Astrocyte of the spinal cord (primary cell): ENCODE measurements at places on chromosomes 3 and 15.

DNA sequence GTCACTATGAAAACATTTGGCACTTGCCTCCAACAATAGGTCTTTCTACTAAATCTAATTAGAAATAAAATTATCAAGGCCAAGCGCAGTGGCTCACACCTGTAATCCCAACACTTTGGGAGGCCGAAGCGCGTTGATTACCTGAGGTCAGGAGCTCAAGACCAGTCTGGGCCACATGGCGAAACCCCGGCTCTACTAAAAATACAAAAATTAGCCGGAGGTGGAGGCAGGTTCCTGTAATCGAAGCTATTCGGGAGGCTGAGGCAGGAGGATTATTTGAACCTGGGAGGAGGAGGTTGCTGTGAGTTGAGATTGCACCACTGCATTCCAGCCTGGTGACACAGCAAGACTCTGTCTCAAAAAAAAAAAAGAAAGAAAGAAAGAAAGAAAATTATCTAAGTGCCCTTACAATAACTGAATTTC is 1.6 kb upstream of the PLD1 start:
- peak; percentile 37 for DNase-seq

DNA sequence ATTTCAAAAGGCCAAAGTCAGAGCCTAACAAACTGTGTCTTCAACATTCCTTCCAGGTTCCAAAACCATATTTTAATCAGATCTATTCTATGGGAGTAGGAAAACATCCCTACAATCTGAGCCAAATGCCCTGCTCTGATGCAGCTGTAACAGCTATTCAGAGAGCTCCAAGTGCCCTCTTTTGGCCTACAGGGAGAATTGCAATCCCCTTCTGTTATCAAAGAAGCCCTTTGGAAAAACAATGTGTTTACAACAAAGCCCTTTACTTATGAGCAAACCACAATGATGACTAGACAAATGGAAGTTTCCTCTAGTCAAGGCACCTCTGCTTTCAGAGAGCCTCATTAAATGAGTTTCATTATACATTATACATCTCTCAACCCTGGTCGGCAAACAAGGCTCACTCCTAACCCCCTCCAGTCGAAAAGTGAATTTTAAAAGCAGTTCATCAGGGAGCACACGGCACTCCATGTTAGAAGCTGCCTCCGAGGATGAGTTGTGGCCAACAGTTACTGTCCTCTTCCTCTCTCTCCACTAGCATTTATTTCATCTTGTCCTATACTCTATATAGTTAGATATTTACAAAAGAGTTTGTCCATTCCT is 42.6 kb upstream of the TMCO5A start:
- DNase-seq = peak; percentile 43

DNA sequence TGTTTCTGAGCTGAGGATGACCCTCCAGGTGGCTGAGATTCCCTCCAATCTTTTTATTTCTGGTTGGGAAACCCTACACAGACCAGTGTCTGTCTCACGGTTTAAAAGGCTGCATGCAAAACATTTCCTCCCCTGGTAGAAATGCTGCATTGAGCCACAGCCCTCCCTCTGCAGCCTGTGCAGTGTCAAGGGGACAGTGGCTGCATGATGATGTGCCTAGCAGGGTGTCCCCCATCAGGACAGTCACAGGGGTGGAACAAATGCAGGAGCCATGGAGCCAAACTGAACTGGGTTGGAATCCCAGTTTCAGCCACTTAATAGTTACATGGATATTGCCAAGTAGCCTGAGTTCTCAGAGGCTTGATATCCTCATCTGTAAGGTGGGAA is 147.9 kb upstream of the CTDSPL start:
- no peak for DNase-seq

DNA sequence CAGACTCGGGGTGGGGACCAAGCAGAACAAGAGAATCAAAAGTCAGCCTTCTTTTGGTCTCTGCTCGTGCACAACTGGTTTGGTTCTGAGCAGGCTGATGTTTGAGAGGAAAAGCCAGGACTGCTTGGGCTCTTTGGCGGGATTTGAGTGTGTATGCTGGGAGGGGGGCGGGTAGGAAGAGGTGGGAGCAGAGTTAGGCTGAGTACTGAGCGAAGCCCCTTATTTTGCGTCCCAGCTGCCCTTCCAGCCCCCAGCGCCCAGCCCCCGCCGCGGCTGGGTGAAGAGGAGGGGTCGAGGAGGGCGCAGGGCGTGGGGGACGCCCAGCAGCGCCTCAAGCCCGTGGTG is 153.5 kb upstream of the GOLIM4 start:
- DNase-seq = peak; percentile 35

- DNase-seq = peak; percentile 60
These were observed 38.6 kb upstream of the APH1B start for GRCh38 chr15:63238796-63239195.

GRCh38 chr15:42619656-42620371 is 44.4 kb downstream of the STARD9 start:
- DNase-seq = peak; percentile 10

- DNase-seq = no peak
These were observed 605.9 kb downstream of the ROBO1 start for GRCh38 chr3:79161941-79162340.

GRCh38 chr15:100842756-100843730 is 36.6 kb upstream of the ALDH1A3 start:
- peak; percentile 58 for DNase-seq

DNA sequence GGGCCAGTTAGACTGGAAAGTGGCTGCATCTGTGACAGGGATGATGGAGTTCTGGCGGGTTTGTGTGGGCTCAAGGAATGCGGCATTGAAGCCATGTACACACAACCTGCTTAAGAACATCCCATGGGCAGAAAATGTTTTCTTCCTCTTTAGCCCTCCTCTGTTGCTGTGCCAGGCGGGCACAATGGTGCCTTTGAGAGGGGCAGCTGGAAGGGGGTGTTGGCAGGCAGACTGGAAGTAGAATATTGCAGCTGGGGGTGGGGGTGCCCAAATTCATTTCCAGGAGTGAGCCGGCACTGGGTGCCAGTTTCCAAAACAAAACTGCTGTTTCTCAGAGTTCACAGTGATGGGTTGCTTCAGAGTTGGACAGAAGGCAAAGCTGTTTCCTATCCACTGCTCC is 91.8 kb upstream of the ETV5 start:
- no peak for DNase-seq

GRCh38 chr15:40450047-40450446 is 9.3 kb downstream of the BAHD1 start:
- DNase-seq = no peak

DNA sequence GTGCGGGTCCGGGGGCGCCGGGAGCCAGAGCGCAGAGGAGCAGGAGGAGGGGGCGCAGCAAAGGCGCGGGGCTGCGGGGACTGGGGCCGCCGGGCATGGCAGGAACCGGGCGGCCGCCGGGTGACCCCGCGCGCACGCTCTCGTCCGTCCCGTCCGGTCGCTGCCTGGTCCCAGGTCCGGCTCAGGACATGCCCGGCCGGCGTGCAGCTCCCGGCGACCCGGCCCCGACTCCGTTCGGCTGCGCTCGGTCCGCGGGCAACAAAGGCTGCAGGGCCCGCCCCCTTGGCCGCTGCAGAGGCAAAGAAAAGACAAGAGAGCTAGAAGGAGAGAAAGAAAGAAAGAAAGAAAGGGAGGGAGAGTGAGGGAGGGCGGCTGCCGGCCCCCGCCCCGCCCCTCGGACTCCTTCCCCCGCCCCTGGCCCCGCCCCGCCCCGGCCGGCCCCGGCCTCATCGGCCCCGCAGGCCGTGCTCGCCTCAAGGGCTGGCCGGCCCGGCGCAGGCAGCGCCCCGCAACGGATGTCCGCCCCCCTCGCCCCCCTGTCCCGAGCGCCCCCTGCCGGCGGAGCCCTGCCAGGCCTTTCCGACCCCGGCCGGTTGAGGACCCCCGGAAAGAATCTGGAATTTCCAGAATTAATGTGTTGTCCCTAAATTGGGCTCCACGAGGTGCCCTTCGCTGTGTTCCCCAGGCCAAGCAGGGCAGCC is at the start of gene ADAMTS7:
ADAMTS7 (minus strand) TSS at position 341 of the 701 bp plus-strand sequence; CDS start at position 97, 244 bp downstream.
- peak; percentile 65 for DNase-seq

DNA sequence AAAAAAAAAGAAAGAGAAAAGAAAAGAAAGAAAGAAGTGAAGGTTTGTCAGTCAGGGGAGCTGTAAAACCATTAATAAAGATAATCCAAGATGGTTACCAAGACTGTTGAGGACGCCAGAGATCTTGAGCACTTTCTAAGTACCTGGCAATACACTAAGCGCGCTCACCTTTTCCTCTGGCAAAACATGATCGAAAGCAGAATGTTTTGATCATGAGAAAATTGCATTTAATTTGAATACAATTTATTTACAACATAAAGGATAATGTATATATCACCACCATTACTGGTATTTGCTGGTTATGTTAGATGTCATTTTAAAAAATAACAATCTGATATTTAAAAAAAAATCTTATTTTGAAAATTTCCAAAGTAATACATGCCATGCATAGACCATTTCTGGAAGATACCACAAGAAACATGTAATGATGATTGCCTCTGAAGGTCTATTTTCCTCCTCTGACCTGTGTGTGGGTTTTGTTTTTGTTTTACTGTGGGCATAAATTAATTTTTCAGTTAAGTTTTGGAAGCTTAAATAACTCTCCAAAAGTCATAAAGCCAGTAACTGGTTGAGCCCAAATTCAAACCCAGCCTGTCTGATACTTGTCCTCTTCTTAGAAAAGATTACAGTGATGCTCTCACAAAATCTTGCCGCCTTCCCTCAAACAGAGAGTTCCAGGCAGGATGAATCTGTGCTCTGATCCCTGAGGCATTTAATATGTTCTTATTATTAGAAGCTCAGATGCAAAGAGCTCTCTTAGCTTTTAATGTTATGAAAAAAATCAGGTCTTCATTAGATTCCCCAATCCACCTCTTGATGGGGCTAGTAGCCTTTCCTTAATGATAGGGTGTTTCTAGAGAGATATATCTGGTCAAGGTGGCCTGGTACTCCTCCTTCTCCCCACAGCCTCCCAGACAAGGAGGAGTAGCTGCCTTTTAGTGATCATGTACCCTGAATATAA is 2.0 kb downstream of the B2M start:
- DNase-seq = peak; percentile 46

DNA sequence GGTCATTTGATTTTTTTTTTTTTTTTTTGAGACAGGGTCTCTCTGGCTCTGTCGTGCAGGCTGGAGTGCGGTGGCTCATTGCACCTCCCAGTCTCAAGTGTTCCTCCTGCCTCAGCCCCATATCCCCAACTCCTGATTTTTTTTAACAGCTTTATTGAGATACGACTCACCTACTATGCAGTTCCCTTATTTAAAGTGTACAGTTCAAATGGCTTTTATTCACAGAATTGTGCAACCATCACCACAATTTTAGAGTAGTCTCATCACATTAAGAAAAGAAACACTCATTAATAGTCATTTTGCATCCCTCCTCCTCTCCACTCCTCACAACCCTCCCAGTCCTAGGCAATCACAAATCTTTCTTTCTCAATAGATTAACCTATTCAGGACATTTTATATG is 1.9 kb upstream of the TRA2B start:
- DNase-seq = no peak

- no peak for DNase-seq
These were observed 10.4 kb downstream of the KY start for GRCh38 chr3:134640378-134640777.

DNA sequence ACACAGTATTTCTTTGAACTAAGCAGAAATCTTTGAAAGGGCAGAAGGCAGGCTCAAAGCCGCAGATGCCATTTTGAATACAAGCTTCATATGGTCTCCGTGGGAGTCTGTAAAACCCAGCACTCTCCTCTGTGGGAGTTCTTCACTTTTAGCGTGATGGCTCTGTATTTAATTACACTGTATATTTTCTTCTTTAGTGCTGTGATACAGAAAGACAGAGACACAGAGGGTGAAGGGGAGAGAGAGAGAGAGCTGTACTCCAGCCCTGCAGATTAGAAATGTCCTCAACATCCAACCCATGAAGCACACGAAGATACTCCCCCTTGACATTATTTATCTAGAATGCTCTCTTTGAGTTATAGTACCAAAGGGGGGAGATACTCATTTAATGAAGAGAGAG is 752.6 kb upstream of the NR2F2 start:
- no peak for DNase-seq

DNA sequence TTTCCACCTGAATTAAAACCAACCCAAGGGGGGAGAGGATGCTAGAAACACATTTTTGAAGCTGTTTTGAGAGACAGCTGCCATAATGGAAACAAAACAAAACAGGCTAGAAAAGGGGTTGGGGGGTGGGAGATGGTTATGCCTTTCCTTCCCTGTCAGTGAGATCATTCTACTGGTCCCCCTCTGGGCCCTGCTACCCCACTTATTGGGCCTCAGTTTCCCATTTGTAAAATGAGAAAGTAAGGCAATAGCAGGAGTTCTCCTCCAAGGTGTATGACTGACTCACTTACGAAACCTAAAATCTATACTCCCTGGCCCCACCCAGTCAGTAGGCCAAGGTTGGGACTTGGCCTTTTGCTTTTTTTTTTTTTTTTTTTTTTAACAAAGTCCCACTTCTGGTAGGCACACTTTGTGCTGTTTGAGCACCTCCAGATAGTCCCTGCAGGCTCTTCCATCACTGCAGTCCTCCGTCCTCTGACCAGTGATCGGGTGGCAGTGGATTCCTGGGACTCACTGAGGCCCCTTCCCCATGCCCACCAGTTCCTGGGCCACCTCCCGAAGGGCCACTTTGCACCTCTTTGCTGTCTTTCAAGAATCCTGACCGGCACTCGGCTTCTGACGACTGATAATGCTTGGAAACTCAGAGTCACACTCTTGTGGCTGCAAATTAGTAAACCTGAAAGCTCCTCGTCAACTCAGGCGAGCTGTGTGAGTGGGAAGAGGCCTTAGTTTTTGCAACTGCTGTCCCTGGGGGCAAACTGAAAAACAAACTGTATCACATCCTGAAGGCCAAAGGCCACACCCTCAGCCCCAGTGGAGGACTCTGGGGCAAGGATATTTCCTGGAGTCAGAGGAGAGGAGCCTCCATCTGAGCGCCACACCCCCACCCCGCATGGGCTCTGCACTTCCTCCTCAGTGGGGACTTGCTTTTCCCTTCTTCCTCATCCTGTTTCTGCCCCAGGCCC is 6.7 kb upstream of the PSTPIP1 start:
- no peak for DNase-seq

GRCh38 chr15:73845507-73845906 is 27.9 kb upstream of the TBC1D21 start:
- DNase-seq = no peak

DNA sequence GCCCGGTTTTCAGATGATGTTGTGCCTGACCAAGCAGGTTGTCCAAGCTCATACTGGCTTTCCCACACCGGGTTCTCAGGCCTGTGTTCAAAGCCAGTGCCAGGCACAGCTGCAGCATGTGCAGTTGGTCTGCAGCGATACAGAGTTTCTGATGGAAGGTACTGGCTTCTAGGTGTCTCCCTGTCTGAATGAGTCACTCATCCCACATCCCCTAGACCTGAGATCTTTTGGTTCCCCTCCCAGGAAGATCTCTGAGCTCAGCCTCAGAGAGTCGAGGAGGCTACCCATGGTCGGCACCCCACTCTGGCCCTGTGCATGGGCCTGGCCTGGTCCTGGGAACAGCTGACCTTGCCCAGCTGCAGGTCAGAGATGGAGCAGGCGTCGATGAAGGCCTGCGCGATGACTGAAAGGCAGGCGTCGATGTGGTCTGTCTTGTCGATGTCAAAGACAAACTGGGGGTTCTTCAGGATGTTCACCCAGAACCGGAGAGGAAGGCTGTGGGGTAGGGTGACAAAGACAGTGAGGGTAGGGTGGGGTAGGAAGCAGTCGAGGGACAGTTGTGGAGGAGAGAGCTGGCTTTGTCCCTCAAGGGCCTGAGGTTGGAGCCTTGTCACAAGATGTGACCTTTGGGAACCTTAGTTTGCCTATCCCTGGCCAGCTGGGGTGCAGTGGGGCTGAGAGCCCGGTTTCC is 15.3 kb downstream of the H1-8 start:
- peak; percentile 24 for DNase-seq
